HAP-1 (cell line): ENCODE measurements at places on chromosomes 2 and 18.

DNA sequence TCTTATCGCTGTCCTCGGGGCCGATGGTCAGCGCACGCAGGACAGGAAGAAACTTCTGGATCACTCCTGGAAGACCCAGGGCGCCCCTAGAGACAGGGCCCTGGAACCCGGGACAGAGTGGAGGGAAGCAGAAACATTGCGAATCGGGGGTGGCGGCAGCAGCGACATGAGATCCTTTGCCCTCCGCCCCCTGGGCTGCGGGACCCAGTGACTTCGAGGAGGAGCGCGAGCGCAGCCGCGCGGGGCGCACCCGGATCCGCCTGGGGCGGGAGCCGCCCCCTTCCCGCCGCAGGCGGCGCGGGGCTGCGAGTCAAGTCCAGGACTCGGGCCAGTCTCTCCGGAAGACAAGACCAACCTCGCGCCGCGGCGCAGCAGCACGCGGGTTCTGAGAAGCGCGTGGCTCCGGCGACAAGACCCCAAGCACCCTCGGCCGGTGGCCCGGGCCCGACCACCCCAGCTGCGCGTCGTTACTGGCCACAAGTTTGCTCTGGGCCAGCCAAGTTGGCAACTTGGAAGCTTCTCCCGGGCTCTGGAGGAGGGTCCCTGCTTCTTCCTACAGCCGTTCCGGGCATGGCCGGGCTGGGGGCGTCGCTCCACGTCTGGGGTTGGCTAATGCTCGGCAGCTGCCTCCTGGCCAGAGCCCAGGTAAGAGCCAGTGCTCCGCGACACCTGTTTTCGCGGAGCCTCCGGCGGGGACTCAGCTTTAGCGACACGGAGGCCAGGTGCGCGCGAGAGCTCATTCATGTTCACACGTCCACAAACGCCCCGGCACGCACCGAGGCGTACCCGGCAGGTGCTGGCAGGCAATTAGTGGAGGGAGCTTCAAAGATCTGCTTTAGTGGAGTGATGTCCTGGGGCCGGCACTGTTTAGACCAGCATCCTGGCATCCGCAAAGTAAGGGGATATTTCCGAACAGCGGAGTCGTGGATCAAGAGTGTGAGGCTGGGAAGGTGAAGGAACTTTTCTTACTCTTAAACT lies at the start of gene PTH2R:
TSS of gene PTH2R (plus strand) at position 319 of the 978 bp plus-strand sequence. CDS start at position 571, 252 bp downstream.
- DNase-seq: no peak

DNA sequence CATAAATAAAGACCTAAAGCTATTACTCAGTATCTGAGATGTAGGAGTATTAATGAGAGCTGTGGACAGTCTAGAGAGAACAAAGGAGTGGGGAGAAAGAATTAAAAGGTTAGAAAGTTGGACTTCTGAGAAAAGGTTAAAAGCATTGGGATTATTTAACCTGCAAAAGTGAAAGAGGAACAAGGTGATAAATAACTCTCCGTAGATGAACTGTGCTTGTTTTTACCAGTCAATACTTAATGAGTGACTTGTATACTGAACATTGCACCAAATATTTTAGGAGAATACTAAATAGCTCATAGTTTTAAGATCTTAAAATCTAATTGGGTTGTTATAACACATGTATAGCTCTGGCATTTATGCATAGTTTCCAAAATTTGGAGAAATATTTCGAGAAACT lies 137.5 kb downstream of the GPD2 start:
- no peak for DNase-seq

GRCh38 chr2:88554189-88554588 lies 73.1 kb downstream of the EIF2AK3 start:
- DNase-seq: no peak

DNA sequence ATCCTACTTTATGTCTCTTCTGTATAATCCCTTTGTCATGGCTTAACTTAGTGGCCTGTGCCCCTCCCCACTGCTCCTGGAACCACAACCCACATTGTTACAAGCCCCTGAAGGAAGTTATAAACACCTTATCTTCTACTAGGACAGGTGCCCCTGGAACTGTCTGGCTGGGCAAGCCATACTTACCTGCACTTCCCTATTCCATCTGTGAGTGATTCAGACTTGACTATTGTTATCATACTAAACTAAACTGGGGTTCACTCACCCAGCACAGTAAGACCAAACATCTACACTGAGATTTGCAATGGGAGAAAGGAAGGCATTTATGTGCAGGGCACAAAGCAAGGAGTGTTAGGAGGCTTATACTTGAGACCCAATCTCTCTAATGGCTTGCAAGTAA lies 3.7 kb upstream of the UGT1A6 start:
- DNase-seq: no peak

DNA sequence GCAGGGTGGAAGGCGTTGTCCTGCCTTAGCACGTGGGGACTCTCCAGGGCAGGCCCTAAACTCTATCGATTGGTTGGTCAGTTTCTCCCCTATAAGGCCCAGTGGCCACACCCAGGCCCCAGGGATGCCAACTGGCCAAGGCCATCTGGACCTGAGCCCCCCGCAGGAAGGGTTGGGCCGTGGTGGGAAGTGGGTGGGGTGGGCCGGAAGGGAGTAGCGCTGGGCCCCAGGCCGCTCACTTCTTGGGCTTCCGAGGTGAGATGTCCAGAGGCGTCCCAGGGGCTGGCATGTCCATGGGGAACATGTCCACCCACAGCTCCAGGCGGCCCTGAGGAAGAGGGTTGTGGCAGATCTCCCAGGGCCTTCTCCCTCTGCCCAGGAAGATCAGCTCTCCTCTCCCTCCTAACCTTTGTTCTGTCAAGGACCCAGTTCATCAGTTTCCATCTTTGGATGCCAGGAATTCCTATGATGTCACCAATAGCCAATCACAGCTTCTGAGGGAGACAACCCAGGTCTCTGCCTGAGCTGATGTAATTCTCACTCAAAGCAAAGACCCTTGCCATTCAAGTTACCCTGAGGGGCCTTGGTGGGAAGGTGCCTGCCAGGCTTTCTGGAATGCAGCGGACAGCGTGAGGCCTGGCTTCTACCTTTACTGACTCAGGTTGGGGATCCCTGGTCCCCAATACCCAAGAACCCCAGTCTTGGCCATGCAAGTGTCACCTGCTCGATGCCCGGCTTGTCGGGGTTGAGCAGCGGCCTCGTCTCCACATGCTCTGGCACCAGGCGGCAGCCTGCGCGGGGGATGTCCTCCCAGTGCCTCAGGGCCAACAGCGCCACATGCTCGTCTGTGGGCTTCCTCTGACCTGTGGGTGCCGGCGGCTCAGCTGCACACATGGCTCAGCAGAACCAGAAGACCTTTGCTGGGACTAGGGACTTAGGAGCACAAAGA lies 14.4 kb downstream of the OTOF start:
- no peak for DNase-seq

GRCh38 chr2:39697454-39697853 lies 31.7 kb downstream of the TMEM178A start:
- DNase-seq: no peak

DNA sequence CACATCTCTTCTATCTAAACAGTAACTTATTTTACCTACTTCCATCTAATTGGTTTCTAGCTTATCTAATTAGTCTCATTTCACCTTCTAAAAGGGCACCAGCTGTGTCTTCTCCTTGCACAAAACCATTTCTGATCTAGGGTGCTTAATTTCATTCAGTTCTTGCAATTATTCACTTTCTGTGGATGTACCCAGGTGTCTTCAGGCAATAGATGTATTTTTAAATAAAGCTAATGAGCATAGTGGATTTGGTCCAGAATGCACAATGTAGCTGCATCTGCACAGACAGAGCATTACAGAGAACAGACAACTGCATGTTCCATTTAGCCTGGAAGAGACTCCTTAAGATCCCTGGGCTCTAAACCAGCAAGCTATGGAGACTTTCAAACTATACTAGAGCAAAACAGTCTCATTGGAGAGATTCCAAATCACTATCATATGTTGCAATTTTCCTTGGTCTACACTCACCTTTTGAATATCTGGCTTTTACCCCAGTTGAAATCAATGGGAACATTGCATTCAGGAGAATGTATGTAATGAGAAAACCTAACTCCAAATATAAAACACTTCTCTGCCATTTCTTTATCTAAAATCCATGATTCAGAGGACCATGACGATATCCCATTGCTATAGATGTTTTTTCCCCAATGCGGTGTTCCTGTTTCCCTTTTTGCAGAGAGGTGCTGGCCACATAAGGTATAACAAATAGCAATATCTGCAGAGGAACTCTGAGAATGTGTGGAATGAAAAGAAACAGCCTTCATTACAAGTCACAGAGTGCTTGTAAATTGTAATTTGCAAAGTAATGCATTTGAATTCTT lies 3.5 kb upstream of the RFX8 start:
- DNase-seq: peak; percentile 76
